ENCODE measurements at places on chromosomes 13 and 19.

DNA sequence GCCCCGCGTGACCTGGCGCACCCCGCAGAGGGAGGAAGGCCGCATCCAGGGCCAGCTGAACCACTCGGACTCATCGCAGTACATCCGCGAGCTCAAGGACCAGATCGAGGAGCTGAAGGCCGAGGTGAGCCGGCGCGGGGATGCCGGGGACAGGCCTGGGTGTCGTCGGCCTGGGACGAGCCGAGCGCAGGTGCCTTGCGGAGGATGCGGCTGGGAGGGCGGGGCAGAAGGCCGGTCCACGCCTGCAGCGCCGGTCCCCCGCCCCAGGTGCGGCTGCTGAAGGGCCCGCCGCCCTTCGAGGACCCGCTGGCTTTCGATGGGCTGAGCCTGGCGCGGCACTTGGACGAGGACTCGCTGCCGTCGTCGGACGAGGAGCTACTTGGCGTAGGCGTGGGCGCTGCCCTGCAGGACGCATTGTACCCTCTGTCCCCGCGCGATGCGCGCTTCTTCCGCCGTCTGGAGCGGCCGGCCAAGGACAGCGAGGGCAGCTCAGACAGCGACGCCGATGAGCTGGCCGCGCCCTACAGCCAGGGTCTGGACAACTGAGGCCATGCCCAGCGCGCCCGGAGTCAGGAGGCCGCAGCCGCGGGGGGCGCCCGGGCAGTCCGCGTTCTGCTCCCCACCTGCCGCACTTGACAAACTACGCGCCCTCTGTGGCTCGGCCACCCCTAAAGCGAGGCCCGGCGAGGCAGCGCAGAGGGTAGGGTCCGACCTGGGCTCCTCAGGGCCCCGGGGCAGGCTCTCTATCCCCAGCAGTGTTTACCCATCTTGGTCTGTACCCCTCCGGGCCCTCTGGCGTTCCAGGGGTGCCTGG is 10.8 kb downstream of the PRR36 start:
- H3K4me1 ChIP-seq: peaks cover 31% of the 10 kb centered on the region
- peak overlapping the region; percentile 35 for H3K4me3 ChIP-seq
- H3K36me3 ChIP-seq: peaks cover 9% of the 10 kb centered on the region
- no peak for DNase-seq
- peaks cover 4% of the 10 kb centered on the region for H3K27me3 ChIP-seq

- H3K27ac ChIP-seq: peak overlapping the region; percentile 60
- no peaks in the 10 kb centered on the region for H3K27me3 ChIP-seq
- H3K36me3 ChIP-seq: no peaks in the 10 kb centered on the region
- H3K4me1 ChIP-seq: peaks cover 22% of the 10 kb centered on the region
Observed at GRCh38 chr19:33350538-33351309, 22.8 kb upstream of the CEBPG start.

DNA sequence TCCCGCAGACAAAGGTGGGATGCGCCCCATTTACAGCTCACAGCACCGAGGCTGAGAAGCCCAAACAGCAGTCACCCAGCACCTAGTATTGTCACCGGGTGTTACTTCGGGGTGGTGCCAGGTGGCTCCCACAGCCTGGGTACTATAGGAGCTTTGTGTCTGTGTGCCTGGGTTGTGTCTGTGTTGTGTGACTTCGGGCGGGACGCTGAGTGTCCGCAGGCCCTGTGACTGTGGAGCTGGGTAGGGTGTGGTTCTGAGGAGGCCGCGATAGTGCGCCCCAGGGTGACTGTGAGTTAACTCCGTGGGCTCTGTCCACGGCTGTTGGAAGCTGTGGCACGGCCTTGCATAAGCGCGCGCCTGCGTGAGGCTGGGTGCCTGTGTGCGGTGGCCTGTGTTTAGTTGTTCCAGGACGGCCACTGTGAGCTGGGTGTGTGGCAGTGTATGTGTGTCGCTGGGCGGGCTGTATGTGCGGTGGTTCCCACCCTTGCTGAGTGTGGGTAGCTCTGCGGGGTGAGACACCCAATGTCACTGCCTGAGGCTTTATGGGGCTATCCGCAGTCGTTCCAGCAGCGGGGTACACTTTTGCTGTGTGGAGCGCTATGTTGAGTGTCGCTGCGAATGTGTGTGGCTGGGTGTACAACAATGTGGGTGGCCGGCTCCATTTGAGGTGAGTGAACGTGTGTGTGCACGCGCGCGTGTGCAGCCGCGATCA is 559 bp upstream of the SSBP4 start:
- DNase-seq: no peak
- H3K36me3 ChIP-seq: no peaks in the 10 kb centered on the region
- no peaks in the 10 kb centered on the region for H3K27me3 ChIP-seq
- H3K27ac ChIP-seq: peak overlapping the region; percentile 81
- H3K4me3 ChIP-seq: peak overlapping the region; percentile 68

GRCh38 chr19:19588546-19588945 is 29.9 kb downstream of the PBX4 start:
- H3K27me3 ChIP-seq: no peaks in the 10 kb centered on the region
- no peaks in the 10 kb centered on the region for H3K36me3 ChIP-seq
- DNase-seq: no peak
- H3K4me3 ChIP-seq: no peak overlapping the region

- no peaks in the 10 kb centered on the region for H3K27me3 ChIP-seq
- no peaks in the 10 kb centered on the region for H3K4me1 ChIP-seq
- H3K36me3 ChIP-seq: no peaks in the 10 kb centered on the region
- no peak overlapping the region for H3K27ac ChIP-seq
Observed at GRCh38 chr19:29233591-29233990, 20.6 kb upstream of the UQCRFS1 start.

DNA sequence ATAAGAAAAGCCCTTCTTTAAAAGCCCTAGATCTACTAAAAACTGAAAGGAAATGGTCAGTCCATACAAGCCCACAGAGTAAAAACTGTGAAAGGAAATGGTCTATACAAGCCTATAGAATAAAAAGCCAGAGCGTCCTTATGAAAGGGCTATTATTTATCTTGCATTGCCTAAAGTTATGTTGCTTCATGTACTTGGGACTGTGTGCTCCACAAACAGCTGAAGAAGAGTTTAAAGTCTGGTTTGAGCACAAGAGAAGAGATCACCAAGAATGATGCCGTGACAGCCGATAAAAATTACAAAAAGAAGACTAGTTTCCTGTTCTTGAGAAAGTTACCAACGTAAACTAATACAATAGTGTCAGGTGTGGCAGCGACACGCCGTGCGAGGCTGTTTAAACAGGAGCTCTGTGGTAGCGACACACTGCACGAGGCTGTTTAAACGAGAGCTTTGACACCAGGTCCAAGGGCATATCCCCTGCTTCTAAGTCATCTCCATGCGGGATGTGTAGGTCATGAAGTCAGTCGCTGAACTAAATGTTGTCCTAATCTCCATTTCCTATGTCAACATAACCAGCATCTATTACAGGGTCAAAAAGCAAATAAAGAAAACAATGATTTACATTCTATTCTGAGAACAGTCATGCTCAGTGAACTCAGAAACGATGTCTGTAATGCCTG is 24.9 kb downstream of the PCID2 start:
- no peak overlapping the region for H3K27ac ChIP-seq
- H3K4me1 ChIP-seq: peaks cover 6% of the 10 kb centered on the region
- DNase-seq: no peak
- no peak overlapping the region for H3K4me3 ChIP-seq
- H3K36me3 ChIP-seq: peaks cover 60% of the 10 kb centered on the region

DNA sequence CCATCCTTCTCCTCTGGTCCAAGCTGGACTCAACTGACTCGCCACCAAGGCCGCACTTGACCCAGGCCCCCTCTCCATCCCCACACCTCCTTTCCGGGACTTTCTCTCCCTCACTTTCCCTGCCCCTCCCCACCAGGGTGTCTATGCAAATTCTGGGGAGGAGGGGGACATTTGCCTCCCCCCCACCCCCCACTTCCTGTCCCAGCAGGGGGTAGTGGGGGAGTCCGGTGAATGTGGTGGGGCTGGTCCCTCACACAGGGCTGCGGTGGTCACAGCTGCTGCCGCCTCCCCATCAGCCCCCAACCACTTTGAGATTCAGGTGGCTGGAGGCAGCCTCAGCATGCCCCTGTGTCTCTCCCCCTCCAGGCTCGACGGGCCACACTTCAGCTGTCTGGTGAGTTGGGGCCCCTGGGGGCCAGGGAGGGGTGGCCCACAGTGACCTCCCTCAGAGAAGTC is 870 bp downstream of the SPIB start:
- peaks cover 11% of the 10 kb centered on the region for H3K4me1 ChIP-seq
- H3K36me3 ChIP-seq: no peaks in the 10 kb centered on the region
- DNase-seq: no peak
- no peak overlapping the region for H3K4me3 ChIP-seq
- H3K27ac ChIP-seq: no peak overlapping the region

GRCh38 chr13:35961002-35961401 is 170.2 kb downstream of the DCLK1 start:
- H3K4me1 ChIP-seq: peaks cover 6% of the 10 kb centered on the region
- no peak for DNase-seq
- H3K4me3 ChIP-seq: no peak overlapping the region
- H3K27ac ChIP-seq: no peak overlapping the region

- H3K4me3 ChIP-seq: no peak overlapping the region
- peaks cover 40% of the 10 kb centered on the region for H3K36me3 ChIP-seq
- no peaks in the 10 kb centered on the region for H3K27me3 ChIP-seq
- no peaks in the 10 kb centered on the region for H3K4me1 ChIP-seq
- no peak overlapping the region for H3K27ac ChIP-seq
Observed at GRCh38 chr19:11821474-11822109, 7.5 kb downstream of the ZNF440 start.

- H3K4me3 ChIP-seq: no peak overlapping the region
- H3K27ac ChIP-seq: no peak overlapping the region
- H3K27me3 ChIP-seq: no peaks in the 10 kb centered on the region
- no peak for DNase-seq
- peaks cover 18% of the 10 kb centered on the region for H3K36me3 ChIP-seq
Observed at GRCh38 chr13:28179974-28180373, 41.6 kb downstream of the PAN3 start.

DNA sequence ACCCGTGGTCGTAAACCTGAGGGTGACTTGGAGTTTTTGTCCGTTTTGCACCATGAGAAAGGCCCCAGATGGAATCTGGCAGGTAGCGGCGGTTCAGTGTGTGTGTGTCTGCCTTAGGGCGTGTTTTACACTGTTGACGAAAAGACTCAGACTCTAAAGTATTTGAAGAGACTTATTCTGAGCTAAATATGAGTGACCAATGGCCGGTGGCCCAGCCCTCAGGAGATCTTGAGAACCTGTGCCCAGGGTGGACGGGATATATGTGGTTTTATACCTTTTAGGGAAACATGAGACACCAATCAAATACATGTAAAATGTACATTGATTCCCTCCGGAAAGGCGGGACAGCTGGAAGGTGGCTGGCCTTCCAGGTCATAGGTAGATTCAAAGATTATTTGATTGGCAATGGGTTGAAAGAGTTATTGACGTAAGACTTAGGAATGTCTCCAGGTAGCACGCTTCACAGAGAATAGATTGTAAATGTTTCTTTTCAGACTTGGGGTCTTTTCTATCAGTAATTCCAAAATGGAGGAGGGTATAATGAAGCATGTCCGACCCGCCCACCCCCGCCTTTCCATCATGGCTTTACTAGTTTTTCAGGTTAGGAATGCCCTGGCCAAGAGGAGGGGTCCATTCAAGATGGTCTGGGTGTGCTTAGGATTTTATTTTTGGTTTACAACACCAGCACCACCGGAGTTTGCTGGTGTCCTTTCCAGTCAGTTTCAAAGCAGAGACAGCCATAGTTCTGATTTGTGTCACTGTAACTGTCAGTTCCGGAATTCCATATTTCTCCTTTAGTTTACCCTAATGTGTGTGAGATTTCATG is 1.0 kb upstream of the ZNF529 start:
- H3K4me3 ChIP-seq: peak overlapping the region; percentile 79
- H3K27ac ChIP-seq: peak overlapping the region; percentile 85
- peaks cover 12% of the 10 kb centered on the region for H3K4me1 ChIP-seq
- DNase-seq: no peak

GRCh38 chr13:45332036-45332830 is 8.8 kb downstream of the TPT1 start:
- H3K4me3 ChIP-seq: no peak overlapping the region
- no peak for DNase-seq
- no peaks in the 10 kb centered on the region for H3K27me3 ChIP-seq
- H3K4me1 ChIP-seq: peaks cover 47% of the 10 kb centered on the region
- H3K27ac ChIP-seq: no peak overlapping the region
- peaks cover 26% of the 10 kb centered on the region for H3K36me3 ChIP-seq

DNA sequence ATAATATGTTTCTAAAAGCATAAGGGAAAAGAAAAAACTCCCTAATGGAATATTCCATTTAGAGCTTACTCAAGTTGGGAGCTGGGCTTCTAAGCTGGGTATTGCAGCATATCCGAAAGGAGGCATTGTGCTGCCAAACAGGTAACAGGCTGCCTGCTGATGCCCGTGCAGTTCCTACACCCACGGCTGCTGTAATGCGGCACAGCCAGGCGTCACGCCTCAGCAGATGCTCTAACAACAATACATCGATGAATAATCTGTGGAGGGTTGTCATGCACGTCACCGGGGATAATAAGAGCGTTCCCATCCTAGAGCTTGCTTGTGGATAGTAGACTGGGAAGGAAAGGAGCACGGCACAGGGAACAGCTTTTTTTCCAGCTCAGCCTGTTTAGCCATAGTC is 1582.1 kb upstream of the SLC10A2 start:
- no peaks in the 10 kb centered on the region for H3K36me3 ChIP-seq
- H3K4me3 ChIP-seq: no peak overlapping the region

GRCh38 chr13:43657485-43657884 is 129.3 kb downstream of the ENOX1 start:
- no peak overlapping the region for H3K4me3 ChIP-seq
- no peak overlapping the region for H3K27ac ChIP-seq
- H3K36me3 ChIP-seq: no peaks in the 10 kb centered on the region
- H3K4me1 ChIP-seq: no peaks in the 10 kb centered on the region

DNA sequence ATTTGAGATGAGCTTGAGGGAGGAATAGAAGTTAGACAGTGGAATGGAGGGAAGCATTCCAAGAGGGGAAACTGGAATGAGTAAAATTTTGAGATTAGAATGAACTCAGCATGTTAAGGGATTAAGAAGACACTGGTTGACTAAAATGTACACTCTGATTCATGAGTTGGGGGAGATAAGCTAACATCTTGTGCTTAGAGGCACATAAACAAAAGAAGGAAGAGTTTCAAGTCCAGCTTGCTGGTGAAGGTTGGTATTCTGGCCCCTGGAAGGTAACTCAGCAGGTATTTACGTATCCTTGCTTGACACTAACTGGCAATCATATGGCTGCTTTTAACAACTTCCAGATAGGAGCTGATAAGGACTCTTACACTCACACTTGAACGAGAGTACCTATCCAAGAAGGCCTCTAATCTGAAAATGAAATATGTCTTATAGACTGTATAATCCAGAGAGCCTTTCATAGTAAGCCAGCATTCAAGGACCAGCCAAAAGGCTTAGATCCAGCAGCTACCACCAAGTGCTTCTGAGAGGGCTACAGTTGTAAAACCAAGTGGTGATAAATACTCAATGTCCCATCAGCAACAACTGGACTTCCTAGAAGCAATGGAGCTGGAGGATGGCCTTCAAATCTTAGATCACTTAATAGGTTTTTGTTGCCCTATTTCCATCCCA is 149.7 kb upstream of the SERP2 start:
- peaks cover 39% of the 10 kb centered on the region for H3K4me1 ChIP-seq
- H3K27me3 ChIP-seq: no peaks in the 10 kb centered on the region
- peak overlapping the region; percentile 83 for H3K27ac ChIP-seq
- H3K4me3 ChIP-seq: no peak overlapping the region
- H3K36me3 ChIP-seq: no peaks in the 10 kb centered on the region

- no peak overlapping the region for H3K27ac ChIP-seq
- no peak overlapping the region for H3K4me3 ChIP-seq
- no peak for DNase-seq
- no peaks in the 10 kb centered on the region for H3K36me3 ChIP-seq
- no peaks in the 10 kb centered on the region for H3K4me1 ChIP-seq
Observed at GRCh38 chr19:14952767-14953166, 11.5 kb downstream of the OR7C2 start.

All from suprapubic skin (tissue), 4 donors.